Suppressor macrophage (primary cell): ENCODE measurements at places on chromosomes 11 and 22.
A peak's percentile ranks its signal among the peaks of the same experiment; 100 is the strongest.

DNA sequence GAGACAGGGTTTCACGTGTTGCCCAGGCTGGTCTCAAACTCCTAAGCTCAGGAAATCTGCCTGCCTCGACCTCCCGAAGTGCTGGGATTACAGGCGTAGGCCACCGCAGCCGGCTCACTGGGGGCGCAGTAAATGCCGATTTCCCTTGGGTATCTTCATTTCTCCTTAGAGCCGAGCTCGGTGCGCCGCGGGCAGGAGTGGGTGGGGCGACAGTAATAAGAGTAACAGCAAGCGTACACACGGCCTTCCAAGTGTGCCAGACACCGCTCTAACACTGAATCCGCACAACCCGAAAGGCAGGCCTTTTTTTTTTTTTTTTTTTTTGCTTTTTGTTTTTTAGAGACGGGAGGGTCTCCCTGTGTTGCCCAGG lies 500 bp upstream of the ADSL start:
- peak; percentile 55 for DNase-seq

- DNase-seq: peak; percentile 55
Observed at GRCh38 chr22:46737105-46737975, 712 bp downstream of the CERK start.

GRCh38 chr11:27253224-27253623 lies 109.8 kb downstream of the CCDC34 start:
- DNase-seq: no peak

- no peak for DNase-seq
Observed at GRCh38 chr11:38718049-38718448, 2120.0 kb upstream of the RAG2 start.

- peak; percentile 92 for DNase-seq
Observed at GRCh38 chr22:23220485-23221350, 40.4 kb downstream of the BCR start.

GRCh38 chr22:17845327-17845726 lies 71.1 kb upstream of the BID start:
- DNase-seq: no peak

- peak; percentile 15 for DNase-seq
Observed at GRCh38 chr11:117489999-117490679, 162.5 kb downstream of the CEP164 start.

DNA sequence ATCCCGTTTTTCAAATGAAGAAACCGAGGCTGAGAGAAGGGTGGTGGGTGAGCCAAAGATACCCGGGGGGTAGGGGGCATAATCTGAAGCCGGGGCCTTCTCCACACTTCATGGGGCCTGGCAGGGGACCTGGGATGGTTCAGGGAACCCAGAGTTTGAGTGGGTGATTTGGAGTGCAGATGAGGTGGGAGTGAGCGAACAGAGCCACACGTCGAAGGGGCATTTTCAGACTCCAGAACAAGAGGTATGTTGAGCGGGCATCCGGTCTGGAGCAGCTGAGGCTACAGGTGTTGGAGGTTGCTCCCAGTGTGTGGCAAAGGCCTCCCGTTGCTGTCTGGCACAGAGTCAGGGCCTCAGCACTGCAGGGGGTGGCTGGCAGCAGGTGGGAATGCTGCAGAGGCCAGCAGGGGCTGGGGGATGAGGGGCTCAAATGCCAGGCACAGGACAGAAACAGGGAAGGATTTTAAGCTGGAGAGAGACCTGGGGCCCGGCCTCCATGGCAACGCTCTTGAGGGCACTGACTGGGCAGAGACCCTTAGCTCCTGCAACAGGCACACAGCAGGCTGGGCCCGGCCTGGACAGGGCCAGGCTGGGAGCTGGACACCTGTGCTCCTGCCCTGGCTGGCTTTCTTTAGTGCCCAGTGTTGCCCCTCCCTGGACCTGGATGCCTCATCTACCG lies 46.2 kb downstream of the WNT11 start:
- no peak for DNase-seq

- no peak for DNase-seq
Observed at GRCh38 chr11:130815097-130815802, 101.0 kb downstream of the SNX19 start.

- no peak for DNase-seq
Observed at GRCh38 chr11:7520011-7520942, 6.5 kb downstream of the PPFIBP2 start.

- no peak for DNase-seq
Observed at GRCh38 chr11:44379141-44380008, 69.4 kb upstream of the ALX4 start.

DNA sequence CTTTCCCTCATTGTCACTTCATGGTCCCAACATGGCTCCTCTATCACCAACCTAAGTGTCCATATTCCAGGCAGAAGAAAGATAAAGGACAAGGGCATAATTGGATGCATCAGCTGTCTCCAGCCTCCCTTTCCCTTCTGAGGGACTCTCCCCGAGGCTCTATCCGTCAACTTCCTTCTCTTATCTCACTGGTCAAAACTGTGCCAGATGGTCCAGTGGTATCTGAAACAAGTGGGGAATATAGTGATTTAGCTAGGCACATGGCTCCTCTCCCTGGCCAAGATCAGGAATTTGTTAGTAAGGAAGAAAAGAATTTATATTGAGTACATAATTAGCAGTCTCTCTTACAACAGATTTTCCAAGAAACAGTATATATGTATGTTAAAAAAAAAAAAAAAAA lies 12.6 kb upstream of the SPON1 start:
- no peak for DNase-seq
